ENCODE measurements at places on chromosomes 5 and 9.

DNA sequence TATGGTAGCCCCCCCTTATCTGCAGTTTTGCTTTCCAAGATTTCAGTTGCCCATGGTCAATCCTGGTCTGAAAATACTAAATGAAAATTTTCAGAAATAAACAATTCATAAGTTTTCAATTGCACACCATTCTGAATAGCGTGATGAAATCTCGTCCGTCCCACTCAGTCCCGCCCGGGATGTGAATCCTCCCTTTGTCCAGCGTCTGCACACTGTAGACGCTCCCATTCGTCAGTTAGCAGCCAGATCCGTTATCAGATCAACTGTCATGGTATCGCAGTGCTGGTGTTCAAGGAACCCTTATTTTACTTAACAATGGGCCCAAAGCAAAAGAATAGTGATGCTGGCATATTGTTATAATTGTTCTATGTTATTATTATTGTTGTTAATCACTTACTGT lies 98.6 kb downstream of the TMEM215 start:
- no peak for DNase-seq

DNA sequence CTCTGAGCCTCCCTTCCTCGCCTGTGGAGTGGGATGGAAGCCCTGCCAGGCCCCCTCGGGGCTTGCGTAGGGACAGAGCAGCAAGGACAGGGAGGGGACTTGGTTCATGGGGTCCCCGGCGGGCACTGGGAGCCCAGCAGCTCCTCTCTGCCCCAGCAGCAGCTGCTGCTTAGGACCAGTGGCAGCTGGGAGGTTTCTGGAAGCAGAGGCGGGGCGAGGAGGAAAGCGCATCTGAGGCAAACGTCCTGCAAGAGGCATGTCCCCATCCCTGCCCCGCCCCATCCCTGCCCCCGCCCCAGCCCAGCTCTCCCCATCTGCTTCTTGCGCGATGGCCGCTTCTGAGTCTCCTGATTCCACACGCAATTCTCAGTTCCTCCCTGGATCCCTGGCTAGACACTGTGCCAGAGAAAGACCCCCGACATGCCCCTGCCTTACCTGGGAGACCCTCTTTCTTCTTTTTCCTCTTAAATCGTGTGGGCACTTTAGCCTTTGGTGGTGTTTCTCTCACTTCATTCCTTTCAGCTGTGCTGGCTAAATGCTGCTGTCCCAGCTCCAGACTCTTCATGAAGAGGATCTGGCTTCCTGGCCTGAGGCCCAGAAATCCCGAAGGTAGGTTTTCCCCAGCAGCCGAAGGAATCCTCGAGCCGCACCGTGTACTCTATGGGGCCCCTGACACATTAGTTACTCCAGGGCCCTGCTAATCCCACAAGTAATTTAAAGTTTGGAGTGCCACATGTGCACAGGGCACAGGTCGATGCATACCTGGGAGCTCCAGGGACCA lies 4.4 kb upstream of the OR2S2 start:
- no peak for DNase-seq

DNA sequence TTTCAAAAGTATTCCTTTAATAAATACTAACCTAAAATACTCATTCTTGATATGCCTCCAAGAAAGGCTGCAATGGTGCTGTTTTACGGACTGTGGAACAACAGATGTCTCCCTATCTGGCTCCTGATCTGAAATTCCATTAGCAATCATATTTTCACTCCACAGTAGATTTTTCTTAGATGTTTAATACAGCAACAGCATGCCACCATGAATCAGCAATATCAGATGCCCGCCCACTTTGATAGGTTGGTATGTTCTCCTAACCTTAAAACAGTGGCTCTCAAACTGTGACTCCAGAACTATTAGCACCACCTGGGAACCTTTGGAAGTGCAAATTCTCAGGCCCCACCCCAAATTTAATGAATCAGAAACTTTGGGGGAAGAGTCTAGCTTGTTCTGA lies 110.2 kb downstream of the MLLT3 start:
- DNase-seq = no peak

GRCh38 chr5:169723103-169723831 lies 86.2 kb downstream of the DOCK2 start:
- DNase-seq = no peak

DNA sequence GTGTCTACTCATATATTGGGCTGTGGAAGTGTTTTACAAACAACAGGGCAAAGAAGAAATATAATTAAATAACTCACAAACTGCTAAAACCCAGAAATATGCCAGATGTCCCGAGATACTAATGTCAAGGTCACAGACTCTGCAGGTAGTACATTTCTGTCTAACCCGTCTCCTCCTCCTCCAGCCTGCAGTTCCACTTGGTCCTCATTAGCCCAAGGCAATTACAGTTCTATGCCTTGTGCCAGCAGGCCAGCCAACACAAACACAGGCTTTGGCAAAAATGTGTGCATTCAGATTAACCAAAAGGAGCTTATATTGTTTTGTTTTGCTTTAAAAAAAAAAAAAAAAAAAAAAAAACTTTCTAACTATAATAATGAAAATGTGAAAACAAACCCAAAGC lies 148.8 kb downstream of the MYO10 start:
- no peak for DNase-seq

GRCh38 chr5:143093452-143094086 lies 309.9 kb downstream of the NR3C1 start:
- DNase-seq = no peak

GRCh38 chr5:43161244-43161643 lies 30.8 kb upstream of the NIM1K start:
- no peak for DNase-seq

DNA sequence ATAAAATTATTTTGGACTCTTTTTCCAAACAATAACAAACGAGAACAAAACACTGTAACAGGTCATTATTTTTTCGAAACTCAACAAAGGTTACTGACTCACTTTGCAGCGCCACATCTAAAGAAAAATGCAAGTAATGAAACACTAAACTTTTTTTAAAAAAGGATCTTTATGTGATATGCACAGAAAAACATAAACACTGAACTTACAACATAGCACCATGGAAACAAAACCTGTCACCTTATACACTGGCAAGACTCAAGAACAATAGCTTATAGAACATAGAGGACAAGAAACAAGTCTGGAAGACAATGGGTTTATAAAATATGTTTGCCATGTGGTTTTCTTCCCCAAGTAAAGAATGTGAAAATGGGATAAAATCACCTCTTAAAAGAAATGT lies 85.2 kb downstream of the AUH start:
- no peak for DNase-seq

GRCh38 chr5:34676416-34676815 lies 20.3 kb downstream of the RAI14 start:
- DNase-seq = no peak

DNA sequence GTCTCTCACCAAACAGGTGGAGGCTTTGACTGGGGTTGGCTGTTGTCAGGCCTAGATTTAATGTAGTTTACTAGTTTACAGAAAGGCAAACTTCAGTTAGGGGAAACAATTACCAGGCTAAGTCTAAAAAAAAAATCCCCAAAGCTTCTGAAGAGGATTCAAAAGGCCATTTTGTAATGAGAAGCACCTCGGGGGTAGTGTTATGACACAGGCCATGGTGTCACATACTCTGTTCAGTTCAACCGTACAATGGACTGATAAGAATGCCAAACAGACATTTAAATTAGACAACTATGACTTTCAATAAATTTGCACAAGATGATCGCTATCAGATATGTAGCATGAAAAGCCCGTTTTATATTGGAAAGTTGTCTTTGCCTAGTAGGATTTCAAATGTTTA lies 120.1 kb upstream of the PCA3 start:
- no peak for DNase-seq

- DNase-seq = no peak
Observed at GRCh38 chr9:134706522-134706921, 64.9 kb downstream of the COL5A1 start.

DNA sequence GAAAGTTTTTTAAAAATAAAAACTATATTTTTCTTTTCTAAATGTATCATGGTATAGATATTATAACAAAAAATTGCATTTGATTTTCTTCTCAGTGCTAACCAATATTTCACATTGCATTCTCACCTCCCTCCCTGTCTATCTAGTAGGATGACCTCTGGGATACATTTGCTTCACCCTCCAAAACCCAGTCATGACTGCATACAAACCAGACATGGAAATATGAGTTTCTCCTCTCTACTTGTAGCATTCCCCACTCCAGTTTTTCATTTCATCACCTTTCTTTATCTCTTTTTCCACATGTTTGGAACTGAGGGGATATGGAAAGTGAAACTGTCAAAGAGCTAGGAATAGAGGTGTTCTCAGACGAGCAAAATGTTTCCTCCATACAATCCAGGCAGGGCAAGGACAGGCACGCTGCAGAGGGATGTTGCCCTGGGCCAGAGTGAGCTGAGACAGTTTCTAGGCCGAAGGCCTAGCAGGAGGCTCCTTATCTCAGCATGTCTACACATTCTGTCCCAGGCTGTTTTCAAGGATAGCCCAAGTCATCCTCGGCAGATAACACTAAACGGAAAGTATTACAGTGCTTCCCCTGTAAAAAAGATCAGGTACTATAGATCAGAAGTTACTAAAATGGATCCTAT lies 46.7 kb downstream of the MEF2C start:
- no peak for DNase-seq
